ENCODE measurements at places on chromosomes 6 and 20. TPM values are rescaled to one million over a fixed set of nuclear protein-coding genes. Genes with fewer than 3 reads are reported as not detected.

Gene RALGAPB
- total RNA-seq = 65.4 TPM

Gene GPR6
- not detected for total RNA-seq

- no peak overlapping the region for H3K27ac ChIP-seq
- no peaks in the 10 kb centered on the region for H3K27me3 ChIP-seq
- H3K4me3 ChIP-seq = no peak overlapping the region
- H3K36me3 ChIP-seq = no peaks in the 10 kb centered on the region
- H3K4me1 ChIP-seq = no peaks in the 10 kb centered on the region
Measured at GRCh38 chr6:90730151-90730673, 143.3 kb upstream of the MAP3K7 start.

Gene UNC5CL
- 3.6 TPM for total RNA-seq

DNA sequence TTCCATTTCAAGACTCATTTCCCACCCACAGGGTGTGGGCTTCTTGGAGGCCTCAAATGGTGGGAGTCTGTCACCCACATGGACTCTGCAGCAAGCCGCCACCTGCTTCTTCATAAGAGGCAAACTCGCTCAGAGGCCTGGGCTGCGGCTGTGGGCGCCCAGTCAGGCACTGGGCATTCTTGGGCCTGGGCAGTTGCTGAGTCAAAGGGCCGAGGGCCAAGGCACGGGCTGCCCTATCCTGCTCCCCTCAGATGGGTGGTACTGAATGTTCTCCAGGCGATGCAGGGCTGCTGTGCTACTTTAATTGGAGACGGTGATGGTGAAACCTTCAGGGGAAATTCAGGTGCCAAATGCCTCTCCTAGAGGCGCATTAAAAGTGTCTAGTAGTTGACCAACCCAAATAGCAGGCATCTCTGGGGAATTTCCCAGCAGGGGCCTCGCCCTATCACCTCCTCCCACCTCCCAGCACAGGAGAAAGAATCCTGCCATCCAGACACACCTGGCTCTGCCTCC lies 57.9 kb downstream of the MAFB start:
- no peaks in the 10 kb centered on the region for H3K4me1 ChIP-seq
- no peaks in the 10 kb centered on the region for H3K27me3 ChIP-seq
- DNase-seq = no peak
- no peak overlapping the region for H3K4me3 ChIP-seq
- no peak overlapping the region for H3K27ac ChIP-seq
- H3K36me3 ChIP-seq = no peaks in the 10 kb centered on the region

GRCh38 chr6:166715065-166715464 lies 88.0 kb upstream of the RPS6KA2 start:
- H3K36me3 ChIP-seq = no peaks in the 10 kb centered on the region
- peak; percentile 74 for DNase-seq
- H3K4me3 ChIP-seq = no peak overlapping the region
- H3K4me1 ChIP-seq = no peaks in the 10 kb centered on the region
- H3K27me3 ChIP-seq = no peaks in the 10 kb centered on the region

DNA sequence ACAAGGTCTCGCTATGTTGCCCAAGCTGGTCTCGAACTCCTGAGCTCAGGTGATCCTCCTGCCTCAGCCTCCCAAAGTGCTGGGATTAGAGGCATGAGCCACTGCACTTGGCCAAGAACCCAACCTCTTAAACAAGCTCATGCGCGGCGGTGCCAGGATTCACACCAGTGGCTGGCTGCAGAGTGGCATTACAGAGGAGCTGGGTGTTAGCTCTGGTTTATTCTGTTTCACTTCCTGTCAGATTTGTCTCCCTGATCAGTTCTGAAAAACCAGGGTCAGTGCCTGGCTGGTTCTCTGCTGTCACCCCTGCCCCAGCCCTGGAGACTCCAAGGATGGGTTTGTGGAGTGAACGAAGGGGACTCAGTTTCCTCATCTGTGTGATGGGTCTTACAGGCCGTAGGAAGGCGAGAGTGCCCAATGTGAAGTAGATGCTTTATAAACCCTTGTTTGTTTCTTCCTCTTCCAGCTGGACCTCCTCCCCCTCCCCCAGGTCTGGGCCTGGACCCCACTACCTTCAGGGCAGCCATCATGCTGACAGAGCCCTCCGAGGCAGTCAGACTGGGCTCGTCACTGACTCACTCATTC lies 63.4 kb downstream of the UBE2V1 start:
- H3K36me3 ChIP-seq = no peaks in the 10 kb centered on the region
- peaks cover 36% of the 10 kb centered on the region for H3K4me1 ChIP-seq
- peak; percentile 27 for DNase-seq

DNA sequence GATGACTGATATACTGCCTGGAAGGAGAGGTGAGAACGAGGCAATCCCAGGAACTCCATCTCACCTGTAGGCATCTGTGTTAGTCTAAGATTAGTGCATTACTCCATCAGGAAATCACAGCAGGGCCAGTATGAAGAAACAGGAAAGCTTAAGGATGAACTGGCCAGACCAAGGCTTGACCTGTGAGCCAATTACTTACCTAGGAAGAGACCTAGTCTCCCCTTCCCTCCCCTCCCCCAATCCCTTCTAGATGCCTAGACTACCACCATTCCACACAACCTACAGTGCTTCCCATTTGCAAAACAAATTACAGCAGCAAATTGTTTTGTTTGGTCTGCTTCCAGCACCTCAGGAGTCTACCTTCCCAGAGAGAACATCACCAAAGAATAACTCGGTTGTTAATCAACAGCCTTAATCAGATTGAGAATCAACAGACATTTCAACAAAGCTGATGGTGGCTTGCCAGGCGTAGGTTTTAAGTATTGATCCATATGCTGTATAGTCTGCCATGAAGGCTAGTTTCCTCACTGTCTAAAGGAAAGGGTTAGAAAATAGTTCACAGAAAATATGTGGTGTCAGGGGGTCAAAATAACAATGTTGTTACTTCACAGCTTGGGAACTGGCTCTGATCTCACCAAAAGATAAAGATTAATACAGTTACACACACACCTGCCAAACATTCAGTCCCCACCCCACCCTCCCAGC lies 10.1 kb downstream of the PKHD1 start:
- H3K4me3 ChIP-seq = no peak overlapping the region

DNA sequence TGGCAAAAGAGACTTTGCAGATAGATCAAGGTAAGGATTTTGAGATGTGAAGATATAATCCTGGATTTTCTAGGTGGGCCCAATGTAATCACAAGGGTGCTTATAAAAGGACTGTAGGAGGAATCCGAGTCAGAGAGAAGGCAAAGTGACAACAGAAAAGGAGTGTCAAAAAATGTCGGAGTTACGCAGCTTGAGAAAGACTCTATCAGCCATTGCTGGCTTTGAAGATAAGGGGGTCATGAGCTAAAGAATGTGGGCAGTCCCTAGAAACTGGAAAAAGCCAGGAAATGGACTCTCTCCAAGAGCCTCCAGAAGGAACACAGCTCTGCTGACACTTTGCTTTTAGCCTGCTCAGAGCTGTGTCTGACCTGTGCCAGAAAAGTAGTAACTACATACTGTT lies 8.7 kb upstream of the RWDD1 start:
- no peak overlapping the region for H3K27ac ChIP-seq
- no peaks in the 10 kb centered on the region for H3K27me3 ChIP-seq
- no peaks in the 10 kb centered on the region for H3K36me3 ChIP-seq
- DNase-seq = no peak

Gene AKAP12
- 50.7 TPM for total RNA-seq

Gene CCN2
- total RNA-seq = 173 TPM

- DNase-seq = no peak
- H3K36me3 ChIP-seq = peaks cover 16% of the 10 kb centered on the region
- H3K4me3 ChIP-seq = no peak overlapping the region
- H3K27me3 ChIP-seq = no peaks in the 10 kb centered on the region
- no peaks in the 10 kb centered on the region for H3K4me1 ChIP-seq
Measured at GRCh38 chr20:18537651-18538050, 29.6 kb upstream of the SMIM26 start.

- H3K27me3 ChIP-seq = no peaks in the 10 kb centered on the region
- peaks cover 41% of the 10 kb centered on the region for H3K4me1 ChIP-seq
- no peaks in the 10 kb centered on the region for H3K36me3 ChIP-seq
Measured at GRCh38 chr6:57254055-57254717, 32.1 kb upstream of the RAB23 start.

Gene EDN3
- total RNA-seq = 30.9 TPM

Gene FGD2
- 14.9 TPM for total RNA-seq

- no peak for DNase-seq
- H3K36me3 ChIP-seq = no peaks in the 10 kb centered on the region
- no peaks in the 10 kb centered on the region for H3K27me3 ChIP-seq
- no peaks in the 10 kb centered on the region for H3K4me1 ChIP-seq
- H3K4me3 ChIP-seq = no peak overlapping the region
- H3K27ac ChIP-seq = no peak overlapping the region
Measured at GRCh38 chr20:51354769-51355319, 187.7 kb downstream of the NFATC2 start.

Gene MUC21
- not detected for total RNA-seq

DNA sequence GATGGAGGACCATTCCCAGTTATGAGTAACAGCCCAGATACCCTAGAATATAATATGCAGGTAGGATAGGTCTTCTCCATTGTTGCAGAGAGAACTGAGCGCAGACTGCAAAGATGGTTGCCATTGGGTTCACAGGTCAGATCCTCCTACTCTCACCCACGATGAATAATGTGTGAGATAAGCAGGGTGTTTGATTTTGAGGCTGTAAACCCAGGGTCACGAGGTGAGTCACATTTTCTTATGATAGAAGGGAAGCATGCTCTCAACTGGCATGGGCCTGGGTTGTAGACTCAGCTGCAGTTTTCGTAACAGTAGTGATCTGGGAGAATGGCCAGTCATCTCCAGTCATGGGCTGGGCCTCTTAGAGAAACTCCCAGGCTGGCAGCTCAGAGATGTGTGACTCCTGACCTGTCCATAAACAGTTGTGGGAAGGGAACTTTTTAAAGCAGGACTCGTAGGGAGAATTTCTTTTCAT lies 74.2 kb downstream of the CD164 start:
- no peak overlapping the region for H3K27ac ChIP-seq
- H3K4me1 ChIP-seq = peaks cover 26% of the 10 kb centered on the region
- H3K27me3 ChIP-seq = no peaks in the 10 kb centered on the region

Gene ASIP
- total RNA-seq = not detected

GRCh38 chr6:20632696-20633095 lies 98.4 kb downstream of the CDKAL1 start:
- H3K36me3 ChIP-seq = no peaks in the 10 kb centered on the region
- no peaks in the 10 kb centered on the region for H3K4me1 ChIP-seq
- no peaks in the 10 kb centered on the region for H3K27me3 ChIP-seq
- H3K27ac ChIP-seq = no peak overlapping the region
- DNase-seq = no peak

Gene NOX3
- total RNA-seq = not detected

DNA sequence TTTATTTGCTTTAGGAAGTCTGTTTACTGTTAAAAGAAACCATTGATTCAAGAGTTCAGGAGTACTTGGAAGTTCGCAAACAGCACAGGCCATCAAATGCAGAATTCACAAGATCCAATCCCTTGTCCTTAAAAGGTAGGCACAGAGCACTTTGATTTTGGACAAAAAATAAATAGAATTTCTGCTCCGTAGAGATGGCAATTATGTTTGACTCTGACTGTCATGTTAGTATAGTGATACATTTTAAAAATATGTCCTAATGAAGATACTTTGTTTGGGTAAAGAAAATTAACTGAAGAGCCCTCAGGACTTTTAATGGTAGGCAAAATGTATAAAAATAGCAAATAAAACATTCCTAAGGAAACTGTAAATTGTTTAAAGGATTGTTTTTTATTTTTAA lies 113.1 kb downstream of the JAG1 start:
- no peaks in the 10 kb centered on the region for H3K27me3 ChIP-seq
- no peak for DNase-seq
- no peak overlapping the region for H3K4me3 ChIP-seq
- peaks cover 28% of the 10 kb centered on the region for H3K4me1 ChIP-seq

Gene FKBP1A
- 232 TPM for total RNA-seq

Gene FAM217A
- not detected for total RNA-seq

GRCh38 chr6:145529582-145529981 lies 205.7 kb downstream of the EPM2A start:
- DNase-seq = no peak
- no peaks in the 10 kb centered on the region for H3K4me1 ChIP-seq
- H3K27me3 ChIP-seq = no peaks in the 10 kb centered on the region
- no peak overlapping the region for H3K27ac ChIP-seq
- no peak overlapping the region for H3K4me3 ChIP-seq
- H3K36me3 ChIP-seq = no peaks in the 10 kb centered on the region

GRCh38 chr20:38158701-38159351 lies 6.2 kb downstream of the TGM2 start:
- no peak overlapping the region for H3K27ac ChIP-seq
- H3K4me3 ChIP-seq = no peak overlapping the region
- peaks cover 39% of the 10 kb centered on the region for H3K4me1 ChIP-seq
- H3K27me3 ChIP-seq = no peaks in the 10 kb centered on the region

Gene SLPI
- total RNA-seq = 3.0 TPM

DNA sequence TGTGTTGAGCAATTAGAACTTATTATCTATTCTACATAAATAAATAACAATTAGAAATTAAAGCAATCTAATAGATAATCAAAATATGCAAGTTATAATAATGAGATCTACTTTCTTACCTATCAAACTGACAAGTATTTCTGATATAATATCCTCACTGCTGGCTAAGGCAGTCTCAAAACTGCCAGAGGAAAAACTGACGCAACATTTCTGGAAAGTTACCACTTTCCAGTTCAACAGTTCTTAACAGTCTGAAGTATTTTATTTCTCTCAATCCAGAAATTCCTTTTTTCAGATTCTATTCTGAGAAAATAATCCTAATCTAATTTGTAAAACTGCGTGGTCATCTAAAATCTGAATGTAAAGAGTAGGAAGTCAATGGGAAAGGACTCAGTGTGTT lies 121.0 kb downstream of the TRDN start:
- no peak overlapping the region for H3K4me3 ChIP-seq
- no peak overlapping the region for H3K27ac ChIP-seq
- no peaks in the 10 kb centered on the region for H3K36me3 ChIP-seq
- no peaks in the 10 kb centered on the region for H3K4me1 ChIP-seq
- no peak for DNase-seq
- H3K27me3 ChIP-seq = no peaks in the 10 kb centered on the region

GRCh38 chr6:14871221-14871620 lies 374.6 kb upstream of the JARID2 start:
- no peak overlapping the region for H3K4me3 ChIP-seq
- no peak overlapping the region for H3K27ac ChIP-seq
- H3K4me1 ChIP-seq = no peaks in the 10 kb centered on the region

GRCh38 chr6:130613176-130613575 lies 214.0 kb upstream of the SMLR1 start:
- H3K36me3 ChIP-seq = no peaks in the 10 kb centered on the region
- H3K27ac ChIP-seq = no peak overlapping the region
- no peak overlapping the region for H3K4me3 ChIP-seq
- no peaks in the 10 kb centered on the region for H3K27me3 ChIP-seq

Gene ACTL10
- total RNA-seq = 2.3 TPM
